ENCODE measurements at places on chromosomes 13 and 19.

DNA sequence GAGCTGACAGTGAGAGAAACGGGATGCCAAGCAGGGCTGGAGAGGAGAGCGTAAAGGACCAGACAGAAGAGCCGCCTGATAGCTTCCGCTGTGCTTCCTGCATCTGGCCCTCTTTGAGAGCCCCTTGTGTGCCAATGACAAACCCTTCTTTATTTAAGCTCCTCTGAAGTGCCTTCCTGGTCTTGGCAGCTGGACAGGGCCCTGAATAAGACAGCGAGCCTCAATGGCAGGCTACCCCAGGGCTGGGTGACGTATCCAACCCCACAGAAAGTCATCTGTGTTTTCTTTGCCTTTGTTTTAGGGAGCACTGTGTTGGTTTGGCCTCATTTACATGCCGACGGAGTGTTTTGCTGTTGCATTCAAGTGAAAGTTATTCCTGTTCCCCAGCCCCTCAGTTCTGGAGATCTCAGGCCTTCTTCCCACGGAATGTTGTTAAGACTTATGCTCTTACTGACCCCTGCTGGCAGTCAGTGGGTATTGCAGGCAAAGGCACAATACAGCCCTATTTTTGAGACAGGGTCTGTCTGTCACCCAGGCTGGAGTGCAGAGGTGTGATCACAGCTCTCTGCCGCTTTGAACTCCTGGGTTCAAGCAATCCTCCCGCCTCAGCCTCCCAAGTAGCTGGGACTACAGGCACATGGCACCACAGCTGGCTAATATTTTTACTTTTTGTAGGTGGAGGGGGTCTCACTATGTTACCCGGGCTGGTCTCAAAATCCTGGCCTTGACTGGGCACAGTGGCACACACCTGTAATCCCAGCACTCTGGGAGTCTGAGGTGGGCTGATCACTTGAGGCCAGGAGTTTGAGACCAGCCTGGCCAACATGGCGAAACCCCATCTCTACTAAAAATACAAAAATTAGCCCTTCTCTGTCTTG is 16.8 kb downstream of the CCL25 start:
- no peak overlapping the region for H3K4me3 ChIP-seq
- no peaks in the 10 kb centered on the region for H3K27me3 ChIP-seq
- H3K36me3 ChIP-seq: no peaks in the 10 kb centered on the region
- H3K4me1 ChIP-seq: peaks cover 2% of the 10 kb centered on the region
- H3K27ac ChIP-seq: no peak overlapping the region
- peak; percentile 48 for DNase-seq

- H3K27me3 ChIP-seq: no peaks in the 10 kb centered on the region
- peaks cover 92% of the 10 kb centered on the region for H3K36me3 ChIP-seq
- no peak for DNase-seq
- no peak overlapping the region for H3K4me3 ChIP-seq
- no peaks in the 10 kb centered on the region for H3K4me1 ChIP-seq
Measured at GRCh38 chr19:8821748-8822241, 10.3 kb downstream of the ZNF558 start.

- no peak overlapping the region for H3K27ac ChIP-seq
- H3K27me3 ChIP-seq: no peaks in the 10 kb centered on the region
- H3K36me3 ChIP-seq: peaks cover 46% of the 10 kb centered on the region
- peak; percentile 51 for DNase-seq
- no peak overlapping the region for H3K4me3 ChIP-seq
Measured at GRCh38 chr13:94620286-94620896, 18.7 kb downstream of the GPR180 start.

- no peaks in the 10 kb centered on the region for H3K36me3 ChIP-seq
- H3K4me3 ChIP-seq: no peak overlapping the region
- H3K27ac ChIP-seq: no peak overlapping the region
- no peaks in the 10 kb centered on the region for H3K27me3 ChIP-seq
Measured at GRCh38 chr13:76383676-76384461, 502.3 kb downstream of the KCTD12 start.

- H3K4me1 ChIP-seq: peaks cover 15% of the 10 kb centered on the region
- no peaks in the 10 kb centered on the region for H3K27me3 ChIP-seq
- H3K4me3 ChIP-seq: peak overlapping the region; percentile 96
- peak overlapping the region; percentile 99 for H3K27ac ChIP-seq
- DNase-seq: no peak
Measured at GRCh38 chr19:27792576-27793127, 1420.3 kb downstream of the UQCRFS1 start.

DNA sequence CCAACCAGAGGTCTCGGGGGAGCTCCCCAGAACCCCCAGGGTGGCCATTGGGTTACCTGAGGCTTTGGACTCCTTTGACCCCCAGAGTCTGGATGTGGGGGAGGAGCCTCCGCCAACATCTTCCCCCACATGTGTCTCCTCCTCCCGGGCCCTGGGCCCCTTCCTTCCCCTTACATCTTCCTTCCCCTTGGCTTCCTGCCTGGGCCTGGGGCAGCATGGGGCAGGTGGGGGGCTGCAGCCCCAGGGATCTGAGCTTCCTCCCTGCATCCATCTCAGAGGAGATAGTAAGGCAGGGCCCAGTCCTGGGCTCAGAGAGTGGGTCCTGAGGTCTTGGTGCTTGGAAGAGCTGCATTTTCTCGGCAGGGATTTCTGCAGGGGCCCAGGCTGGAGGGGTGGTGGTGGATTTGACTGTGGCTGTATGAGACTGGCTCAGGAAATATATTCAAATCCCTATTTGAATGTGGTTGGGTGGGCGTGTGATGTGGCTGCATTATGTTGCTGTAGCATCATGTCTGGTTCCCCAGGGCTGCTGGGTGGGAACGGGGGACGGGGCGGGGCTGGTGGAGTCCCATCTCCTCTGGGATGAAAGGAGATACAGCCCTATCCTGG is 919 bp downstream of the VAV1 start:
- DNase-seq: peak; percentile 84
- H3K4me3 ChIP-seq: peak overlapping the region; percentile 97
- peak overlapping the region; percentile 98 for H3K27ac ChIP-seq
- H3K4me1 ChIP-seq: peaks cover 54% of the 10 kb centered on the region
- H3K27me3 ChIP-seq: no peaks in the 10 kb centered on the region
- peaks cover 38% of the 10 kb centered on the region for H3K36me3 ChIP-seq

DNA sequence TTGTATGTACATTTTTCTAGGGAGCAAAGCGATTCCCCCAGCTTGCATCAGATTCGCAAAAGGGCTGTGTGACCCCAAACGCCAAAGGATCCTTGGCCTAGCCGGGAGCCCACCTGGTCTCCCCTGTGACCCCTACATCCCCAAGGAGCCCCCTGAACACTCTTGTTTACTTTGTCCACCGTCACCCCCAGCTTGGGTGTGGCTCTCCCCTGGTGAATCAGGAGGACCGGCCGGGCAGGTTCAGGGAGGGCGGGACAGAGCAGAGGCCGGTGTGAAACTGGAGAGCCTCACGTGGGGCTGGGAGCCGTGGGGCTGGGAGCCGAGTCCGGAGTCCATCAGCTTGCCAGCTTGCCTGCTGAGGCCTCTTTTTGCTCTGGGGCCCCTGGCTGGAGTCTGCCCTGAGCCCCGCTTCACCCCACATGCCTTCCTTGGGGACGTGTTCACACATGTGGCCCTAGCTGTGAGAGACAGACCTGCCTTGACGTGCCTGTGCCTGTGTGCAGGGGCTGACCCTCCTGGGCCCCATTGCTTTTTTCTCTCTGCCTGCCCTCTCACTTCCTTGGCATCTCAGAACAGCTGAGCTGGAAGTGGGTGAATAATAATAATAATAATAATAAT is 2.0 kb downstream of the ITPKC start:
- H3K27me3 ChIP-seq: no peaks in the 10 kb centered on the region
- H3K4me1 ChIP-seq: peaks cover 61% of the 10 kb centered on the region
- H3K36me3 ChIP-seq: peaks cover 23% of the 10 kb centered on the region

GRCh38 chr19:37980419-37981170 is 73.6 kb downstream of the SIPA1L3 start:
- H3K36me3 ChIP-seq: no peaks in the 10 kb centered on the region
- H3K4me3 ChIP-seq: no peak overlapping the region
- H3K27ac ChIP-seq: no peak overlapping the region
- H3K27me3 ChIP-seq: no peaks in the 10 kb centered on the region
- no peak for DNase-seq
